ENCODE measurements at places on chromosomes 16 and 17.
A peak's percentile ranks its signal among the peaks of the same experiment; 100 is the strongest.

GRCh38 chr17:35878361-35878760 lies 1.8 kb downstream of the CCL5 start:
- peak; percentile 13 for DNase-seq

- peak; percentile 38 for DNase-seq
Measured at GRCh38 chr16:87490096-87490798, 2.6 kb downstream of the ZCCHC14 start.

DNA sequence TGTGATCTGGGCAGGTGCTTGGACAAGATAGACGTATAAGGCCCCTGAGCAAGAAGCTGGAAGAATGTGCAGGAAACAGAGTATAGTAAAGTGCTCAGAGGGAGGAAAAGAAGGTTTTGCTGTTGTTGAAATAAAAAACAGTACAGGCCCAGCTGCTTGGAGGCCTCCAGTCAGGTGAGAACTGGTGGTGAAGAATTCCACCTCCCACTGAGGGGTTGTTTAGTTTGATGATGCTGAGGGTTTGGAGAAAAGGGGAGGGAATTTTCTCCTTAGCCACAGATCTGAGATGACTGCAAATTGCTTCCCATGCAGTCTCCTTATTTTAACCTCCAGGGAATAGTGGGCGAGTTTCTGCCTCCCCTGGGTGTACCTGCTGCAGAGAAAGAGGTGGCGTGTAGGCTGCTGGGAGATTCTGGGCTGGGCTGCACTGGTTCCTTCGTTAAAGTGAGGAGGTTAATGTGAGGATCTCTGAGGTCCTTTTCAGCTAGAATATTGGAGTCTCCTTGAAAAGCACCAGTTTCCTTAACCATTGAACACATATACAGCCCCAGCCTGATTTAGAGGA lies 25.8 kb downstream of the SMPD3 start:
- no peak for DNase-seq

- DNase-seq: no peak
Measured at GRCh38 chr16:17691899-17692176, 221.1 kb upstream of the XYLT1 start.

- no peak for DNase-seq
Measured at GRCh38 chr16:84054271-84054670, 11.7 kb upstream of the SLC38A8 start.

DNA sequence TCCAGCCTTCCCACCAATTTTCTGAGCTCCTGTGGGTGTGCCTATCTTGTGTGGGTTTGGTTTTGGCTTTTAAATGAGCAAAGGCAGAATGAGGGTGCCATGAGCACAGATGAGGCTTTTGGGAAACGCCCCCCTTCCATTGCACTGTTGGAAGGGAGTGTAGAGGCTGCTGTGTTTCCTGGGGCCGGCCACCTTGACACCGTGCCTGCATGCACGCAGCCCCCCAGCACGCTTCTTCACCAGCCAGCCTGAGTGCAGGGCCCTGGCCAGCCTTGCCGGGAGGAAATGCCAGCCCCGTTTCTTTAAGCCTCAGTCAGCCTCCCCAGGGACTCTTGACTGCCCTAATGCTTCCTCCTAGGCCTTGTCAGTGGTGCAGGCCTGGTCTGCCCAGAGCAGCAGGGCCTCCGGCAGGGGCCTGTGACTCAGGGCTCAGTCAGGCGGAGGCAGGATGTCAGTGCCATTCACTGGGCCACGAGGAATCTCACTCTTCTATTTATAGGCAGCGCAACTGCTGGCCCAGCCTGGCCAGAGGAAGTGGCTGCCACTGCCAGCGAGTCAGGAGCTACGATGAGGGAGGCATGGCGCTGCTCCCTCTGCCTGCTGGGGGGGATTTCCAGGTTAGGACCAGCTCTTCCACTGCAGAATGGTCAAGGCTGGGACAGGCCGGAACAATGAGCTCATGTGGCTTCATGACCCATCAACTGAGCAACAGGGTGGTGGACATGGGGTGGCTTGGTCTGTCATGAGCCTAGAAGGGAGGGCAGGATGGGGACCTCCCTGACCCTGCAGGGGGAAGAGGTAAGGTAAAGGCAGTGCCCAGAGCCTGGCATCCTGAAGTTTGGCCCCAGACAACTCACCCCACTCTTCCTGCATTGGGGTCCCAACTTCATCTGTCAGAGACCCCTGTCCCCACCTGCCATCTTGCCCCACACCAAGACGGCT lies 205.2 kb downstream of the RAB11FIP4 start:
- no peak for DNase-seq

GRCh38 chr17:31051506-31051905 lies 43.3 kb upstream of the NF1 start:
- no peak for DNase-seq

- DNase-seq: no peak
Measured at GRCh38 chr17:3708366-3708765, 12.4 kb upstream of the P2RX5 start.

DNA sequence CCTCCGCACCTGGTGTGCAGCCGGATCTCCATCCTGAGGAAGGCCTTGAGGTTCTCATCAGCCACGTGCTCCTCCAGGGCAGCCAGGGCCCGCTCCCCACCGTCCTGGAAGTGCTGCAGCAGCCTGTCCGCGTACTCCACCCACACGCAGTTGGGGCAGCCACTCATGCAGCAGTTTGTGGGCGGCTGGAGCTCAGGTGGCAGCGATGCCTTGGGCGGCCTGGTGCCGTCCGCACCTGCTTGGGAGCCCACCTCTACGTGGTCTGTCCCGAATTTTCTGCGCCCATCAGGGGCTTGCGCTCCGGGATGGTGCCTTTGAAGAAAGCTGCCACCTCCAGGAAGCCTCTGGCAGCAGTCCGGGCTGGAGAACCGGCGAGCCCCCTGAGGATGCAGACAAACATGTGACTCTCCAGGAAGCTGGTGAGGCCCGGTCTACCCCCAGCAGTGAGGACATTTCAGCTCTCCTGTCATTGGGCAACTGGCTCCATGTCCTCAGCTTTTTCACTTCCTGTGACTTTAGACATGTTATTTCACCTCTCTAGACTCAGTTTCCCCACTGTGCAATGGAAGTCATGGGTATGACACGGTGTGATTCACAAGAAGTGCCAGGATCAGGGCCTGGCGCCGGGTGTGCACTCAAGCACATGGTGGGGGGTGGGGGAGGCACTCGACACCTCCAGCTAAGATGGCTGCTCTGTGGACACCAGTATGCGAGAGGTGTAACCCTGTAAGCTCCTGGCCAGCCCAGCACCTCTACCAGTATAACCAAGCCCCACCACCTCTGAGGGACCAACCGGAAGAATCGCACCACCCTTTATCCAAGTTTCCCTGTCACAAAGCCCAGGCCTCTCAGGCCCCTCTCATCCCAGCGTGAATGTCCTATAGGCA lies 957 bp downstream of the OXLD1 start:
- DNase-seq: peak; percentile 39

DNA sequence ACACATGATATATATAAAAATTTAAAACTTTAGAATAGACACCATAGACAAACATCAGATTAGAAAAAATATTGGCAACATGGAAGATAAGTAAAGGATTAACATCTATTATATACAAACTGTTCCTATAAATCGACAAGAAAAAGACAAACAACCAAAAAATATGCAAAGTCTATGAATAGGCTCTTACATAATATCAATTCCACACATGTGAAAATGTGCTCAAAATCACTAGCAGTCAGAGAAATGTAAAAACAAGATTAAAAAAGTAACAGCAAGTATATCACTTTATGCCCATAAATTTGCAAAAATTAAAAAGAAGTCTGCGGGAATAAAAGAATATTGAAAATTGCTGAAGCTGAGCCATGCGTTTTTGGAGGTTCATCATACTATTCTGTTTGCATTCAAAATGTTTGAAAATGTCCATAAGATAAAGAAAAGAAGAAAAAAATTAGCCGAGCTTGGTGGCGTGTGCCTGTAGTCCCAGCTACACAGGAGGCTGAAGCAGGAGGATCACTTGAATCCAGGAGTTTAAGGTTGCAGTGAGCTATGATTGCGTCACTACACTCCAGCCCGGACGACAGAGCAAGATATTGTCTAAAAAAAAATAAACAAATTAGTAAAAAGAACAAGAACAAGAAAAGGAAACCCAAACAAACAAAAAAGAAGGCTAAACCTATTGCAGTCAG lies 11.2 kb upstream of the ERN2 start:
- DNase-seq: no peak

DNA sequence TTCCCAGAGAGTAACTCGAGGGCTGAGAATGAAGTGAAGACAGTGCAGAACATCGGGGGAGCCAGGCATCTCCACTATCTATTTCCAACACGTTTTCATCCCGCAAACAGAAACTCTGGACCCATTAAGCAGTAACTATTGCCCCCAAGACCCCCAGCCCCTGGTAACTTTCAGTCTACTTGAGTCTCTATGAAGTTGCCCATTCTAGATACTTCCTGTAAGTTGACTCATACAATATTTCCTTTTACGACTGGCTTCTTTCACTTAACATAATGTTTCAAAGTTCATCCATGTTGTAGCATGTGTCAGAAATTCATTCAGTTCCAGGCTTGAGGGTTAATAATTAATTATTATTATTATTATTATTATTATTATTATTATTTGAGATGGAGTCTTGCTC lies 19.5 kb downstream of the MYO15B start:
- DNase-seq: no peak

DNA sequence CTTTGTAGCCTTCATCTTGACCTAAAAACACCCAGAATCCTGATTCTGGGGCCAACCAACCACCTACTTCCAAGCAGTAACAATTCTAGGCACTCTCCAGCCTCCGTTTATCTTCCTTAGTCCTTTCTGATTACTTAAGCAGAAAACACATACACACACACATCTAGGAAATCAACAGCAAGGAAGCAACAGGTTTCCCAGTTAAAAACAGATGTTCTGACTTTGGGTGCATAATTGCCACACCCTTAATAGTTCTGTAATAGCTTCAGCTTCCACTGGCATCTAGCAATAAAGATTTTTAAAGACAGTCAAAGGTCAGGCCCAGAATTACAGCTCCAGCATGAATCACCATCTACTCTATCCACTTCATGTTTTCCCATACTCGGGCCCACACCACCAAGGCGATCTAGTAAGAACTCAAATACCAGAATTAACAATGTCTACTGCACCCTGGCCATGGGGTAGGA lies 2.6 kb downstream of the ARHGAP17 start:
- DNase-seq: no peak

DNA sequence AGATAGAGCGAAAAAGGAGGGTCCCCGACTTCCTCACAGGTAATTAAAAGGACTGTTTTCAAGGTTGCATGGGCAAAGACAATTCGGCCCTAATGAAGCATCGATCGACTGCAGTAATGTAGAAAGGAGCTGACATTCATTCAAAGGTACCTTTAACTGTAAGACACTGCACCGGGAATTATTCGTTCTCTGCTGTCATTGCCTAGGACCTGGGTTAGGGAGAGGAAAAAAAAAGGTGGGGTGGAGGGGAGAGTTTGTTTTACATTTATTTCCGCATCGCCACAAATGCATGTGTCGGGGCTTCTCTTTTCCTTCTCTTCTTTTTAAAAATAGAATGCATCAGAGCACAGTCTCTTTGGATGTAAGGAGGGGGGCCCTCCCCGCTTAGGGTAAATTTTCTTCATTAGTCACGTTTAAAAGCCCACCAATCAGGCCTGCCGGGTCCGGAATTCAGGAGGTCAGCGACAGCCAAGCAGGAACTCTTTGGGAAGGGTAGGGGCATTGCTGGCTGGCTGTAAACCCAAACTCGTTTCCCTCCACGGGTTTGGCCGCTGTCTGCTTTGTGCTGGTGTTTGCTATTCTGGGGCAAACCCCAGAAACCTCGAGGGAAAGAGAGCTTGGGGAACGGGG lies 496.2 kb upstream of the ZFHX3 start:
- no peak for DNase-seq

GRCh38 chr17:75720656-75721462 lies at the start of gene ITGB4:
ITGB4 (plus strand) TSS chr17:75721459; CDS start chr17:75724704, 3,245 bp downstream.
- DNase-seq: peak; percentile 86

DNA sequence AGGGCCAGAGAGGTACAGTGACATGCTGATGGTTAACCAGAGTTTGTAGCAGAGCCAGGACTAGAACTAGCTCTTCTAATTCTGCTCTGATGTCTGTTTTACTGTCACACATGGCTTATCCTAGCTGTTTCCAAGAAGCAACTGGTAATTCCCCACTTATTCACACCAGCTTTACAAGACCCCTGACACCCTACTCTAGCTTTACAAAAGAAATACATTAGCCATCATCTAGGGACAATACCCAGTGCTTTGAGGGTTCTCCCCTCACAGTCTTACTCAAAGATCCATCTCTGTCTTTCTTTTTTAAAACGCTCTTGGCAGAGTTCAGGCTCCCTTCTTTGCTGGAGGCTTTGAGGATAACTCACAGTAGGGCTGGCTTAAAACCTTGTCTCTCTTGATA lies 197.3 kb upstream of the PMFBP1 start:
- DNase-seq: no peak

GRCh38 chr16:4511441-4512082 lies 27.0 kb downstream of the CDIP1 start:
- DNase-seq: peak; percentile 17

GRCh38 chr16:78538292-78538691 lies 438.8 kb downstream of the WWOX start:
- DNase-seq: no peak

DNA sequence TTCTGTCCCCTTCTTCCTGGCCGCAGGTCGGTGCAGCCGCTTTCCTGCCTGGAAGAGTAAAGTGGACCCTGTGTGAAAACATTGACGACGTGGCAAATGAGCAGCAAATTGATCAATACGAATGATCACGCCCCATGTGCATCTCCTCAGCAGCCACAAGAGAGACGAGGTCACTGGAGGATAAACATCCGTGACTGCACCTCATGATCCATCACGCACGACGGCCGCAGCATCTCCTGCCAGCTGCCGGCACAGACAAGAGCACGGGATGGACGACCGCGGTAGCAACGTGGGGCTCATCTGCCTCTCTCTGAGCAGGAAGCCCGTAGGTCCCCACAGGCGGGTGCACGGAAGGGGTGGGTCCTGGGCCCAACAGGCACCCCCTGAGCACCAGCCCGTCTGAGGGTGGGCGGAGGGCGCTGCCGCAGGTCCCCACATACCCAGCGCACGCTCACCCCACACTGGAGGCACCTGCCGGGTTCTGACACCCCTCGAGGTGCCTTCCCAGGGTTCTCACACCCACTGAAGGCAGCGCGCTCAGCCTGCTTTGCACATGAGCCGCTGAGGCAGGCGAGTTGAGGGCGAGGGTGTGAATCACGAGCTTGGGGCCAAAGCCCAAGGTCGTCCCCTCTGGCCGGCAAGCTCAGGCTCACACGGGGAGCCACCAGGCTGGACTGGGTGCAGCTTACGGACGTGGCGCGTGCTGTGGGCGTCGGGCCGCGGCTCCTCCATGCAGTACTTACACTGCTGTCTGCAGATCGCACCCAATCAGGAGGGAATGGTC lies 12.3 kb upstream of the CDH15 start:
- no peak for DNase-seq

- no peak for DNase-seq
Measured at GRCh38 chr17:75621489-75621888, 11.7 kb upstream of the SMIM5 start.

DNA sequence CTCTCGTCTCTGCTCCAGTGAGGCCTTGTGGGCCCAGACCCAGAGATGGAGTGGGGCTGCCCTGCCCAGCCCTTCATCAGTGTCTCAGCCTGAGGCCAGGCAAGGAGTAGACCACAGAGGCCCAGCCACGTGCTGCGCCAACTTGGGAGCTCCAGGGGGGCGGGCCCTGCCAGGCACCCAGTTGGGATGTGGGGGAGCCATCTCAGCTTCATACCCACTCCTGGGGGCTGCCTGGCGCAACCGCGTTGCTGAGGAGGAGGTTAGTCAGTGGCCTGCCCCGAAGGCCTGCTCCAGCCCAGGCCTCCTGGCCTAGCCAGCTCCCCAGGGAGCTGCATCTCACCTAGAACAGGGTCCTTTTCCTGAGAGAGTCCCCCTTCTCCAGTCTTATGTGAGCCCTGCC lies 11.8 kb downstream of the TPSG1 start:
- no peak for DNase-seq

All from CD4-positive, alpha-beta T cell treated with Interleukin-17A for 4 hours (primary cell).